Activated CD4-positive, alpha-beta memory T cell treated with anti-CD3 and anti-CD28 coated beads, Interleukin-2, amount 10 ng/mL, durations not matched to agents 7 days and 5 days (primary cell): ENCODE measurements at places on chromosomes 2 and 18. TPM values are rescaled to one million over a fixed set of nuclear protein-coding genes. Genes with fewer than 3 reads are reported as not detected.

DNA sequence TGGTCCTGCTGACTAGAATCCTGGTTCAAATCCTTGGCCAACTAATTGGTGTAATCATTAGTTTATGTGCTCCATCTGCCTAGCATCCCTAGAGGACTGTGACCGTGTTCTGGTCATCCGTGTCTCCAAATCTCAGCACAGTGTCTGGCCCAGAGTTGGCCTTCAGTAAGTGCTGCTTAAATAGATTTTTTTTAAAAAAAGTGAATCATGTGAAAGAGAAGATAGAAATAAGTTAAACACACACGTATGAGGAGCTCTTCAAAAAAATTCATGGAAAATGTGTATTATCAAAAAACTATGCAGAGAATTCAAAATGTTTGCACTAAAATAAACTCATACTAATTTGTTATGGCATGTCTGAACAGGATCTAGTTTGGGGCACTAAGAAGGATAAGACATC, 129.3 kb upstream of the TLK1 start:
- H3K4me3 ChIP-seq = no peak overlapping the region
- no peaks in the 10 kb centered on the region for H3K4me1 ChIP-seq
- no peaks in the 10 kb centered on the region for H3K36me3 ChIP-seq
- H3K27ac ChIP-seq = no peak overlapping the region

GRCh38 chr2:205834796-205835195, 152.5 kb downstream of the NRP2 start:
- peaks cover 16% of the 10 kb centered on the region for H3K27me3 ChIP-seq
- H3K4me1 ChIP-seq = no peaks in the 10 kb centered on the region
- no peak overlapping the region for H3K4me3 ChIP-seq
- no peak for DNase-seq
- no peaks in the 10 kb centered on the region for H3K36me3 ChIP-seq
- no peak overlapping the region for H3K27ac ChIP-seq

DNA sequence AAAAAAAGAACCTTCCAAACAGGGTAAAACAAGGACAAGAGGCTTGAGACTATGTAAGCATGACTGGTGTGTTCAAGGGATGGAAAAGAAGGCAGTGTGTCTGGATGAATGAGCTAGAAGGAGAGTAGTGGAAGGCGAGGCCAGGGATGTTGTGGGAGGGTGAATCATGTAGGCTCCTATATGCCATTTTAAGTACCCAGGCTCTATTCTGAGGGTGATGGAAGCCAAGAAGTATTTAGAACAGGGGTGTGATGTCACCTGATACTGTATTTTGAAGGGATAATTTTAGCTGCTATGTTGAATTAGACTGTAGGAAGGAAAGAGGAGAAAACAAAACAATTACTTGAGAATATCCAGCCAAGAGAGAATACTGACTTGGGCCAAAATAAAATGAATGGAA, 524.7 kb upstream of the CRIM1 start:
- no peak overlapping the region for H3K4me3 ChIP-seq
- H3K4me1 ChIP-seq = no peaks in the 10 kb centered on the region
- no peak overlapping the region for H3K27ac ChIP-seq
- no peak for DNase-seq

- no peaks in the 10 kb centered on the region for H3K27me3 ChIP-seq
- no peak overlapping the region for H3K27ac ChIP-seq
- H3K4me1 ChIP-seq = peaks cover 6% of the 10 kb centered on the region
Measured at GRCh38 chr2:158497486-158497885, 40.7 kb downstream of the PKP4 start.

DNA sequence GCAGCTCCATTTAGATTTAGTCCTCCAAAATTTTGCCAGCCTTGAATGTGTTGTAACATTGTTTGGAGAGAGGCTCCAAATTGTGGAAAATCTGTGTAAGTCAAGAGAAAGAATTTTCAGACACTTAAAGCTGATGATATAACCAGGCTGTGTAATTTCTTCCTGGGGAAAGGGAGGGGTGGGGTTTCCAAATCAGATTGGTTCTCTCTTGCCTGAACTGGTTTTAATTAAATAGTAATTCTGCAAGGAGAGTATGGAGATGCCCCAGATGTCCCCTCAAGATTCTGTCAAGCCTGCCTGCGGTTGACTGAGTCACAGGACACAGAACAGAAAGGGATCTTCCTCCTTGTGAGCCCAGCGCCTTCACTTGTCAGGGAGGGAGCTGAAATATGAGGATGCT, 54.5 kb downstream of the C18orf63 start:
- no peak overlapping the region for H3K4me3 ChIP-seq
- H3K4me1 ChIP-seq = peaks cover 28% of the 10 kb centered on the region
- H3K27me3 ChIP-seq = peaks cover 31% of the 10 kb centered on the region
- no peak for DNase-seq
- H3K27ac ChIP-seq = no peak overlapping the region

- peaks cover 14% of the 10 kb centered on the region for H3K27me3 ChIP-seq
- peaks cover 3% of the 10 kb centered on the region for H3K36me3 ChIP-seq
- H3K4me1 ChIP-seq = no peaks in the 10 kb centered on the region
- no peak for DNase-seq
- no peak overlapping the region for H3K27ac ChIP-seq
Measured at GRCh38 chr2:143787674-143788073, 658.5 kb downstream of the ARHGAP15 start.

DNA sequence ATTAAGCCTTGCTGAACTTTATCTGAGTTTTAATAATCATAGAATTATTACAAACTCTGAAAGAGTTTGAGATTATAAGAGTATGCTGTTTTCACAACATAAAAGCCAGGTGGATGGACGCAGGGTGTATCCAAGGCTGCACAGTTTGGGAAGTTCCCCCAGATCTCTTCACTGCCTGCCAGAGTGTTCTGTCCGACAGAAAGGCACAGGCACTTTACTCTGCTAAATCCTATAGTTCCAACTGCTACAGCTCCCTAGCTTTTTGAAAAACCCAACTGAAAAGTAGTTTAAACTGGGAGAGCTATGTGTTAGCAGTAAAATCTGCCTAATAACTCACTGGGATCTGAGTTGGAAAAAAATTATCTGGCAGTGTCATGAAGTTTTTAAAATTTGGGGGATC, 38.0 kb downstream of the MFSD6 start:
- no peak overlapping the region for H3K4me3 ChIP-seq
- no peaks in the 10 kb centered on the region for H3K27me3 ChIP-seq
- H3K27ac ChIP-seq = no peak overlapping the region
- H3K4me1 ChIP-seq = peaks cover 2% of the 10 kb centered on the region
- H3K36me3 ChIP-seq = peaks cover 3% of the 10 kb centered on the region

GRCh38 chr2:37326285-37326684, 1.7 kb upstream of the PRKD3 start:
- no peak overlapping the region for H3K4me3 ChIP-seq
- peaks cover 30% of the 10 kb centered on the region for H3K4me1 ChIP-seq
- DNase-seq = no peak
- H3K27me3 ChIP-seq = peaks cover 34% of the 10 kb centered on the region

The SERPINB4 gene
- total RNA-seq = not detected

The GBX2 gene
- total RNA-seq = not detected

GRCh38 chr2:64225491-64225890, 81.3 kb upstream of the PELI1 start:
- H3K4me3 ChIP-seq = no peak overlapping the region
- no peaks in the 10 kb centered on the region for H3K27me3 ChIP-seq
- H3K36me3 ChIP-seq = peaks cover 2% of the 10 kb centered on the region
- H3K27ac ChIP-seq = no peak overlapping the region

DNA sequence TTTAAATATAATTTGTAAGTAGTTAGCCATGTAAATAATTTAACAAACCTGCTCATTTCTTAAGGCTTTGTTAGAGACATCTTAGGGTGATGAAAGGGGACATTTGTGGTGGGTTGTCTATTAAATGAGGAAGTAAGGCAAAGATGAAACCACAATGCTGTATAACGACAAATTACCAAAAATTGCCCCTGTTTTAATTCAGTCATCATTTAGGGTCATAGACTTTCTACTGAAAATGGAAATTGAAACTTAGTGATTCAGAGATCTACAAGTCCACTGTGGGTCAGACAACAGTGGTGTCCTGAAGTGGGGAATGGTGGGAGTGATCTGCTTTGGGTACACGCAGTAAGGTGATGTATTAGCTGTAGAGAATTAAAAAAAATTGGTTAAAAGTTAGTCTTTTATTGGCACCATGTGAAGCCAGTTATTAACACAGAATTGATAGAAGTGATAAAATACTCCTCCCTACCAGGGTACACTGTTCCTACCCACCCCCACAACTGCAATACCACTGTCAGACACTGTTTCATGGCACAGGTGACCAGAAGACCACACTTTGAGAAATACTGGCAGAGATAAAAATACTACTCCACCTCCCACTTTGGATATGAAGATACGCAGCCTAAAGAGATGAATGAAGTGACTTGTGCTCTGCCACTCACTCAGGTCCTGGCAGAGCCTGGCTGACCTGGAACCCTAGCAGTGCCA, 13.4 kb downstream of the CERS6 start:
- H3K27ac ChIP-seq = no peak overlapping the region
- no peaks in the 10 kb centered on the region for H3K27me3 ChIP-seq
- H3K4me3 ChIP-seq = no peak overlapping the region
- peaks cover 5% of the 10 kb centered on the region for H3K36me3 ChIP-seq

DNA sequence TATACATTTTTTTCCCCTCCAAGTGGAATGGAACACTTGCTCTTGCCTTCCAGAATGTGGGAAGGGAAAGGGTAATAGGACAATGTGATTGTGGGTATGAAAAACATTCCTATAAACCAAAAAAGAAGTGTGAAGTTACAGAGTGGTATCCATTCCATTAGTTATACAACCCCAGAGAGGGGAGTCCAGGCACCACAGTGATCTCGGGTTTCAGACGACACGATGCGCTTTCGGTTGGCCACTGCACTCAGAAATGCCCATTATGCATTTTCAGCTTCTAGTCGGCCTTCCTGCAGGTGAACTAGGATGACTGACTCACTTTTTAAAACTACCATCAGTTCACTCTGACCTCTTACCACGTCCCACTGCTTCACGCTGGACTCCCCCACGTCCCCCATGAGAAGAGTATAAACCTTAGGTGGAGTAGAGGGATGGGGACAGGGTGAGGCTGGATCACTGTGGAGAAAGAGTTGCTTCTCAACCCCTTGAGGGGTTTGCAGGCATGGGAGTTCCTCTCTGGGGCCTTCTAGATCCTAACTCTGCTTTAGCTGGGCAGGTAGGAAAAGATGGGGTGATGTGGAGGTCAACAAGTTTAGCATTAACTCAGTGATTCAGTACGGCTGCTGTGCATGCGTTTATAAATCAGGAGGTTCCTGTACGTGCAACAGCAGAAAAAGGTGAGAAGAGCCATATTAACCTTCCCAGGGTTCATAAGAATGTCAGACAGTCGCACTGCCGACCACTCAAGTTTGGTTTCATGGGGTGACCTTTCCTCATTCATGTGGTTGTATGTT, 50.5 kb downstream of the ZNF532 start:
- no peak overlapping the region for H3K27ac ChIP-seq
- peaks cover 1% of the 10 kb centered on the region for H3K27me3 ChIP-seq
- DNase-seq = no peak
- no peaks in the 10 kb centered on the region for H3K36me3 ChIP-seq

DNA sequence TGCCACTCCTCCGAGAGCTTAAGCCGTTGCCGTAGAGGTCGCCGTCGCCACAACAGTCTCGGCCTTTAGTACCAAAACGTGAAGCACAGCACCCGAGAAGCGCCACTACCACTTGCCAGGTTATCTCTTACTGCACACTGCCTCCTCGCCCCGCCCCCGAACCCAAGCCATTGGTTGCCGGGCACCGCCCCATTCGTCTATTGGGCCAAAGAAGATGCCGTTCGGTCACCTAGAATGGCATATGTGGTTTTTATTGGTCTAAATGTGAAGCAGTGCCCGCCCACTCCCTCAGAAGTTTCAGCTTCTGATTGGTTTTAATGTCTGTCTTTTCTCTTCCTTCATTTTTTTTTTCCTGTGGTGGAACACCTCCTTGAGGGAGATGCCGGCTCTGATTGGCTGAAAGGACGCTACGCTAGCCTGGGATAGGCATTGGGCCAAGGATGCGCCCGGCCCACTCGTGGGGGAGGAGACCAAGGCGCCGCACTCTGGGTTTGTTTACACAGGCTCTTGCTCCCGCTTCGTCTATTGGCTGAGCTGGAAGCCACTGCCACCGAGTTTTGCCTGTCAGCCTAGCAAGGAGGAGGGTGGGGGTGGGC, at the start of gene PAIP2B:
TSS of gene PAIP2B (minus strand) at position 139 of the 596 bp plus-strand sequence. CDS start 24,514 bp downstream, outside the sequence.
- peak within 1 kb of the TSS; percentile 94 for H3K4me3 ChIP-seq
- DNase-seq = peak; percentile 98
- H3K27me3 ChIP-seq = peaks cover 9% of the 10 kb centered on the region
- H3K36me3 ChIP-seq = no peaks in the 10 kb centered on the region
- peak within 1 kb of the TSS; percentile 72 for H3K27ac ChIP-seq

- H3K36me3 ChIP-seq = peaks cover 30% of the 10 kb centered on the region
- no peak overlapping the region for H3K27ac ChIP-seq
- H3K4me1 ChIP-seq = peaks cover 32% of the 10 kb centered on the region
- DNase-seq = no peak
Measured at GRCh38 chr2:239337122-239337876, 63.5 kb downstream of the HDAC4 start.

The TNFRSF11A gene
- 30.0 TPM for total RNA-seq

The FKBP1B gene
- 5.5 TPM for total RNA-seq

The RNF152 gene
- not detected for total RNA-seq

DNA sequence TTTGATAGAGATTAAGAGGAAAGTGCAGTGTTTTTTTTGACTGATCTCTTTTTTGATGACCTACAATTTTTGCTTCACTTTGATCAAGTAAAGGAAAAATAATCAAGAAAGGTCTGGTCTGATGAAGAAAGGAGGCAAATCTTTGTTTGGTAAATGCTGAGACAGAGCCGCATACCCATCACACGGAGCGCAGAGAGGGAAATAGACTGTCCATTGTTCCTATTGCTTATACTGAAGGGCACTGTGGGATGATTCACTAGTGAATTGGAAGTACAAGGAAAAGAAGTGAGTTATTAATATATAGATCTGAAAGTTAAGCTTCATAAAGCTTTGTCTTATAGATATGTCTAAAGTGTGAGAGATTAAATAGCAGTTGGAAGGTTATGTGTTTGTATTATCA, 455.1 kb downstream of the PLCL1 start:
- H3K27ac ChIP-seq = no peak overlapping the region
- no peaks in the 10 kb centered on the region for H3K36me3 ChIP-seq
- no peak for DNase-seq
- H3K4me3 ChIP-seq = no peak overlapping the region
- H3K27me3 ChIP-seq = peaks cover 14% of the 10 kb centered on the region
- no peaks in the 10 kb centered on the region for H3K4me1 ChIP-seq

The MSH2 gene
- total RNA-seq = 39.3 TPM

DNA sequence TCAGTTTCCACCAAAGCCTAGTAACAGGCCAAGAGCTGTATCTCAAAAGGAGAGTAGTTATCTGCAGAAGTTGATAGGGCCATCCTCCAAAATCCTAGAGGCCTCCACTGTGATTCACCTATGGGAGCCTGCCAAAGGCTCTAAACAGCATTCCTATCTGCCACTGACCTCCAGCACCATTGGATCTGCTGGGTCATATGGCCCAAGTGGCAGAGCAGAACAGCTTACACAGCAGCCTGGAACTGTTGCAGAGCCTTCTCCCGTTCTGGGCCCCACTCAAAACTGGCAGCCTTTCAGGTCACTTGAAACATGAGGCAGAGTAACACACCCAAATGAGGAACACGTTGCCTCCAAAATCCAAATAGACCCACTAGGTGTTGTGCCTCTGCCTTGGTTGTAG, 345.2 kb upstream of the RND3 start:
- no peaks in the 10 kb centered on the region for H3K36me3 ChIP-seq
- H3K4me3 ChIP-seq = no peak overlapping the region
- H3K27ac ChIP-seq = no peak overlapping the region
- H3K4me1 ChIP-seq = no peaks in the 10 kb centered on the region
- no peak for DNase-seq

- no peaks in the 10 kb centered on the region for H3K4me1 ChIP-seq
- no peak overlapping the region for H3K4me3 ChIP-seq
- no peaks in the 10 kb centered on the region for H3K36me3 ChIP-seq
- DNase-seq = no peak
- no peak overlapping the region for H3K27ac ChIP-seq
Measured at GRCh38 chr18:75531851-75532459, 104.5 kb upstream of the SMIM21 start.

GRCh38 chr2:231458368-231458767, 5.9 kb downstream of the NCL start:
- H3K4me1 ChIP-seq = peaks cover 58% of the 10 kb centered on the region
- peaks cover 96% of the 10 kb centered on the region for H3K36me3 ChIP-seq
- H3K27ac ChIP-seq = no peak overlapping the region
